Muscle of back (tissue), 13 donors: ENCODE measurements at places on chromosomes 5 and 9. TPM values are rescaled to one million over a fixed set of nuclear protein-coding genes. Genes with fewer than 3 reads are reported as not detected.

DNA sequence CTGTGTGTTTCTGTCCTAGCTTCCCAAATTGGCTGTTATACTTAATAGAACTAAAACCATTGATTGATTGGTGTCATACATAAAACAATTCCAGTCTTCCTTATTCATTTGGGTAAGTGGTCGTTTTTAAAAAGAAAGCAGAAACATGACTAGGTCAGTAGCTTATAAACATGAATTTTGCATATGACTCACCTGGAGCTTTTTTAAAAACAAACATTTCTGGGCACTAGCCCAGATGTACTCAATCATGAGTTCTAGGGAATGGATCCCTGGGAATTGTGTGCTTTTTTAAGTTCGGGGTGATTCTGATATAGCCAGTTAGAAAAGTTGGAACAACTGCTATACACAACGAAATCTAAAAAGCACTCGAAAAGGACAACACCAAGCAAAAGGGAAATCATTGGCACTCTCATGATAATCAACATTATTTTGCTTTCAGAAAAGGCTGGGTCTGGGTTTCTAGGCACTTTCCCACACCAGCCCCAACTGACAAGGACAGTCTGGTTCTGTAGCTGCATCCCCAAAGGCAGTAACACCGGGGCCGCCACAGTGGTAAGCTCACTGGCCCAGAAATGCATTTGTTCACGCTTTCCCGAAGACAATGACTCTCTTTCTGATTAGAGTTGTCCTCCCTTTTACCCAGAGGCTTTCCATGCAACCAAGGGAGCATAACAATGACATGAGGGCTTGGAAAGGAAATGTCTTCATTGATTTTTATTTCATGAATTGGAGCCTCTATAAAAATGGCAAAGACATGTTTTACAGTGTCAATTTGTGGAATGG is 664.9 kb upstream of the WWC1 start:
- no peak for DNase-seq

NMUR2 gene
- 0.71 TPM for polyA plus RNA-seq

AK8 gene
- polyA plus RNA-seq = 0.43 TPM

DEPDC1B gene
- polyA plus RNA-seq = 4.3 TPM

DNA sequence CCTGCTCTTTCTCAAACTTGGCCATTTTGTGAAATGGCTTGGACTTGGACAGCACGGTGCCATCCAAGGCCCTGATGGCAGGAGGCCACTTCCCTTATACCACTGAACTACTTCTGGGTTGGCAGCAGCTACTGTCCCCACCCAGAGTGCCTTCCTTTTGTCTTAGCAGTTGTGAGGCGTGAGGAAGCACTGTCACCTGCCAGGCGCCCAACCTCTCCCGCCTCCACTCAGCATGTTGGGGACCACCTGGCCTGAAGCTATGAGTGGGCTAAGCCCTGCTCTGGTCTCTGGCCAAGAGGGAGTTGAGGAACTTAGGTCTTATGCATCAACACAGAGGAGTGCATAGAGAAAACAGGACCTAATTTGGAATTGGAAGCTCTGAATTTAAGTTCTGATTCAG is 276.0 kb downstream of the ENC1 start:
- DNase-seq = no peak

- peak; percentile 82 for DNase-seq
Observed at GRCh38 chr5:111975133-111975532, 218.1 kb upstream of the NREP start.

FBP2 gene
- polyA plus RNA-seq = 87.4 TPM

DNA sequence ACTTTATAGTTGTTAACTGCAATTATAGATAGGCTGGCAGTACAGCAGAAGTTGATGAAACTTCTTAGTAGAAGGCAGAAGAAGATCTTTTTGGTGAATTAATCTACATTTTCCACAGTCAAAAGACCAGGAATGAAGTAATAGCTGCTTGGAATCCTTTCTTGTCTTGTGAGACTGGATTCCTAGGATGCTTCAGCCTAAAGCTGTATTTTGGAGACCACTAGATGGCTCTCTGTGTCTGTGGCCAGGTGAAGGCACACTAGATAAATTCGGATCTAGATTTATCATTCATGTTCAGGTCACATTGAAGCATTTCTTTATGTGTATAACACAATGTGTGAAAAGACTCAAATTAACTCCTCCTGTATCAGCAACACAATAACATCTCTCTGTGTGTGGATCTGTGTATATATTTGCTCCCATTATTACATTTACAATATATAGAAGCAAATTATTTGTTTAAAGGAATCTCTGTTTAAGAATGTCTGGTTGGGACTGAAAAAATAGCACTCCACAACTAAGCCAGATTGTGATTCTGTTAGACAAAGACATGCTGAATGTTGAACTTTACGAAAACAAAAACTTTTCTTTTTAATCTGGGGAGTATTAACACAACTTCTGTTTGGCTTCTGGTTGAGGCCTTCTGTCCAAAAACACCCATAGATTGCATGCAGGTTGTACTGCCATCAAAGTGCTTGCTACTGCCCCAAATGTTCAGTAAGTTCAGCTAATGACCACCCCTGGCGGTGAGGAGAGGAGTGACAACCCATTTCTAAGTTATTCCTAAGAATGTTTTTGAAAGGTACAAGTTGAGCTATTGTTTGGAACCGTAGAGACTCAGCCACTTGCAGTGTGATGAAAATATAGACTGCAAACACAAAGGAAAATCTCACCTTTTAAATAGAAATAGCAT is 10.6 kb downstream of the GRIN3A start:
- DNase-seq = peak; percentile 44

DNA sequence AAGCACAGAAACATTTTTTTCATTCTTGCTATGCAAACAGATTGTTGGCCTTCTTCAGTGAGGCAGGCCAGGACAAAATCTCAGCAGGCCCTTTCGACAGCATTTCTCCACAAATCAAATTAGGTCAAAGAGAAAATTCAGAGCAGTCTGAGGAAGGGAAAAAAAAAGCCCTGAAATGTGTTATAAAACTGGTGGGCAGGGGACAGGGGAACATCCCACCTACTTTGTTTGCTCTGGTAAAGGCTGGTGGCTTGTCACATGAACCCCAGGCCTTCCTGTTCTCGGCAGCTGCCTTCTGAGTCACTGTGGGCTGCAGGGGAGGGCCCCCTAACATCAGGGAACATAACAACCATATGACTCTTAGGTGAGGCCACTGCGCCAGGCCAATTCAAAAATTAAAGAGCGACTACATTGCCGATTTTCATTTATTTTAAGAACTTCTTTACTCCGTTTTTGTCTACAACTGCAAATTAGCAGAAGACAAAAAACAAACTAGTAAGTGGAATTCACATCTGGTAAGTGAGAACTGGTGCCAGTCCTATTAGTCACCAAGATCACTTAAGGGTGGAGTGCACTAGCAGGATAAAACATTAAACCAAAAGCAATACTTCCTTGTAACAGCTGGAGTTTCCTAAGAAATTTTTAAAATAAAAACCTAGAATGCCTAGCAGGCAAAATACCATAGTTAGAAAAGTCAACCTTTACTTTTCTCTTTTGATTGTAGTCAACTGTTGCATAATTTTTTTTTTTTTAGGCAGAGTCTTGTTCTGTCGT is 46.2 kb upstream of the DENND4C start:
- DNase-seq = peak; percentile 73

SLC6A7 gene
- polyA plus RNA-seq = 0.76 TPM

MYOT gene
- polyA plus RNA-seq = 384 TPM

- DNase-seq = no peak
Observed at GRCh38 chr5:97141539-97141938, 872 bp downstream of the LIX1 start.

RC3H2 gene
- polyA plus RNA-seq = 28.6 TPM

- peak; percentile 70 for DNase-seq
Observed at GRCh38 chr5:170183816-170184687, 48.7 kb upstream of the C5orf58 start.

GRCh38 chr9:135524130-135524861 is 3.1 kb downstream of the LCN1 start:
- DNase-seq = no peak

DNA sequence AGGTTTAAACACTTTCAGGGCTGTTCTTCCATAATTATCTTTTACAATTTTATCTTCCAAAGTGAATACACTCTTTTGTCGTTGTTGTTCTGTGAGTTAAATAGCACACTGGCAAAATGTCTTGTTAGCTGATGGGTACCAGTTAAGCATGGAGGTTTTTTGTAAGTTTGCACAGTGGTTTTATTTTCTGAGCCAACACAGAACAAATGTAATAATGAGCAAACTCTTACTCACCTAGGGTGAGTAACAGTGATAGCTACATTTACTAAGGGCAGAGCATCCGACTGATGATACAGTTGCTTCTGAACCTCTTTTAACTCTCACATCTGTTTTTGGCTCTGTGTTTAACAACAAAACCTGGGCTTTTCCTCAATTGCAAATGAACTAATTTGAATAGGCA is 103.2 kb downstream of the CTNND2 start:
- no peak for DNase-seq

- no peak for DNase-seq
Observed at GRCh38 chr9:116279230-116279629, 125.6 kb downstream of the PAPPA start.

CTXN3 gene
- 2.6 TPM for polyA plus RNA-seq

IL31RA gene
- polyA plus RNA-seq = 0.45 TPM

DNA sequence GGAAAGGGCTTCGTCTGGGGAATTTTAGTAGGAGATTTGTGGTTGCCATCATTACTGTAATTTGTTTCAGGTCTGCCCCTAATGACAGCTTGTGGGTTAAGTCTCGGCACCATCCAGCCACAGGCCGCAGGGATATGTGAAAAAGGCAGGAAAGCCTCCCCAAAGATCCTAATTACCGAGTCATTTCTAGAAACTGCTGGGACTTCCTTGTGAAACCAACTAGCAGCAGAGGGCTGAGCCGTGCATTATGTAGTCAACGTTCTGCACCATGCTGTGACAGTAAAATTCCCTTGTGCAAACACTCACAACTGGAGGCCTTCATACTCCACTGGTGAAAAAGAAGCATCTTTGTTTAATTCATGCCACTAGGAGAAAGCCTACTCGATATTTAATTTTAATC is 230.3 kb downstream of the MPDZ start:
- DNase-seq = no peak

GRCh38 chr5:102536323-102536928 is 37.6 kb upstream of the SLCO6A1 start:
- no peak for DNase-seq

DNA sequence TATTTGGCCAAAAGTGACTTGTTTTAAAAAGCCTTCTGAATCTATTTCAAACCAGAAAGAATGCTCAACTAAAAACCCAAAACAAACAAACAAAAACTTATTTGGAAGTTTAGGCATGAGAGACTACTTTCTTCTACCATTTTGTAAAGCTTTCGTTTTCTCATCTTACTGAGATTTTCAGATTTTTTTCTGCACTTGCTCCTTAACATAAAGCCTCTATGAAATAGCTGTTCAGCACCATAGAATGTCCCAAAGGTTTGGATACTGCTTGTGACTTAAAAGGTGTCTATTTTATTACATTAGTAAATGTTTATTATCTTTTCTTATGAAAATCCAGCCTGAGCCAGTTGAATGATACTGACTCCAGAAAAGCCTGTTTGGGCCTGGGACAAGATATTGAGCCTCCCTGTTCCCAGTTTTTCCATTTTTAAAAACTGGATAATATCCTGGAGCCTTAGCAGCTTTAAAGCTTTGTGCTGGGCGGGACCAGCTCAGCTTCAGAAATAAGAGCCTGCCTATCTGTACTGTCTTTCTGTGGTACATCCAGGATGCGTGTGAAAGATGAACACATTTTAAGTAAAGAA is 292.6 kb downstream of the ZSWIM6 start:
- no peak for DNase-seq

ADCY2 gene
- polyA plus RNA-seq = 37.9 TPM

- no peak for DNase-seq
Observed at GRCh38 chr5:179866241-179867078, 7.8 kb upstream of the MRNIP start.

STPG3 gene
- polyA plus RNA-seq = 0.62 TPM

- no peak for DNase-seq
Observed at GRCh38 chr5:55497712-55498111, 37.1 kb downstream of the PLPP1 start.

NOL8 gene
- 26.6 TPM for polyA plus RNA-seq

GRCh38 chr5:76818844-76819831 is at the start of gene F2RL1:
F2RL1 (plus strand) TSS chr5:76819030; CDS start chr5:76819183, 153 bp downstream.
- peak; percentile 35 for DNase-seq

ZDHHC11B gene
- 11.7 TPM for polyA plus RNA-seq

SV2C gene
- 0.06 TPM for polyA plus RNA-seq

GRCh38 chr9:119185298-119185697 is 183.9 kb downstream of the BRINP1 start:
- DNase-seq = no peak

ENTREP1 gene
- polyA plus RNA-seq = 37.7 TPM

GRCh38 chr5:175542232-175542965 is 64.0 kb downstream of the SFXN1 start:
- DNase-seq = no peak
